ENCODE measurements at places on chromosomes 3 and 15.
A peak's percentile ranks its signal among the peaks of the same experiment; 100 is the strongest.

DNA sequence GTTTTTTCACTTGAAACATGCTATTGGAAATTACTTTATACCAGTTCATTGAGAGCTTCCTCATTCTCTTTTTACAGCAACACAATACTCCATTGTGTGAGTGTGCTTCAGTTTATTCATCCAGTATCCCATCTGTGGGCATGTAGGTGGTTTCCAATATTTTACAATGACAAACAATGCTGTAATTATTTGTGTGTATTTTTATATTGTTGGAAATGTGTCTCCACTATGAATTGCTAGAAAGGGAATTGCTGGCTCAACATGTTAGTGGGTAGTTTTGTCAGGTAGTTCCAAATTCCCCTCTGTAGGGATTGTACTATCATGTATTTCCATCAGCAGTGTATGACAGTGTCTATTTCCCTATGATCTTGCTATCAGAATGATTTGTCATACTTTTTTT, 65.8 kb upstream of the MAGI1 start:
- no peak for DNase-seq

DNA sequence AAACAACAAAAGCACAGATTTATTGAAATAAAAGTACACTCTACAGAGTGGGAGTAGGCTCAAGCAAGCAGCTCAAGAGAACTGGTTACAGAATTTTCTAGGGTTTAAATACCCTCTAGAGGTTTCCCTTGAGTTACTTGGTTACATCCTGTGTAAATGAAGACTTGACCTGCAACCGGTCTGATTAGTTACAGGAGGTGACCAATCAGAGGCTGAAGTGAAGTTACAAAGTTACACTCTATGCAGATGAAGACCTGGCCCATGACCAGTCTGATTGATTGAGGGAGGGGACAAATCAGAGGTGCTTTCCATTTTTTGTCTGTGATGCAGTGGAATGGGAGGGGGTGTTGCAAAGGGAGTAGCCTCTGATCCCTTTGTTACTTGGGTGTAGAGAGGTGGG, 723.4 kb downstream of the ZPLD1 start:
- no peak for DNase-seq

- peak; percentile 50 for DNase-seq
Observed at GRCh38 chr15:77187751-77188464, 117.0 kb upstream of the TSPAN3 start.

- no peak for DNase-seq
Observed at GRCh38 chr15:70415398-70415797, 317.7 kb upstream of the TLE3 start.

DNA sequence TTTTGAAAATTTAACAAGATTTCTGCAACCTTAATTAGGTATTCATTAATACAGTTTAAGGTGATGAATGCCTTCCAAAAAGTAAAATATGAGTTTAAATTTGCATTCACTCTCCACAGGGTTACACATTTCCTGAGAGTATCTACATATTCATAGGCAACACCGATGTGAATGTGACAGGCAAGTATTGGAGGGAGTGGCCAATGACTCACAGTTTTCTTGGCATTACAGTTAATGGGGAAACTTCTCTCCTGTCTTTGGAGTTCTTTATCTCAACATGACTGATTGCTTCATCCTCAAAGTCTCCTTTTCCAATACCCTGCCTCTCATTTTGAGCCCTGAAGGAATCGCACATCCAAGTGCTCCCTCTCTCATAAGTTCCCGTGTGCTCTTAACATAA, 181.9 kb upstream of the CHL1 start:
- no peak for DNase-seq
